Stimulated activated CD8-positive, alpha-beta memory T cell treated with anti-CD3 and anti-CD28 coated beads, Interleukin-7, amount 100 ng/mL, for 1 hour (primary cell): ENCODE measurements at places on chromosomes 6 and 20.
A peak's percentile ranks its signal among the peaks of the same experiment; 100 is the strongest.

- no peak for DNase-seq
These were observed 3.6 kb downstream of the MYCT1 start for GRCh38 chr6:152701081-152701862.

DNA sequence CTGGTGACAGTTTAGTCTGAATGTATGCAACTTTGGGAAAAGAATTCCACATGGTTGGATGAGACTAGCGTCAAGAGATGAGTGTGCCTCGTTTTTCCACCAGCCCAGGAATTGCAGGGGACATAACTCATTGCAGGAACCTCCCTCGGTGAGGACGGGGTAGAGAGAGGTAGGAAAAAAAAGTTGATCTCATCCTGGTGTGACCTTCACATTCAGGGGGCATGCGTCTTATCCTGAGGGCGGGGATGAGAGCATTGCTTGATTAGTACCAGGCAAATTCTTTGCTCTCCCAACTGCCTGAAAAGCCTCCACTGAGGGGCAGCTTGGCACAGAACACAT lies 11.8 kb downstream of the TLDC2 start:
- no peak for DNase-seq

DNA sequence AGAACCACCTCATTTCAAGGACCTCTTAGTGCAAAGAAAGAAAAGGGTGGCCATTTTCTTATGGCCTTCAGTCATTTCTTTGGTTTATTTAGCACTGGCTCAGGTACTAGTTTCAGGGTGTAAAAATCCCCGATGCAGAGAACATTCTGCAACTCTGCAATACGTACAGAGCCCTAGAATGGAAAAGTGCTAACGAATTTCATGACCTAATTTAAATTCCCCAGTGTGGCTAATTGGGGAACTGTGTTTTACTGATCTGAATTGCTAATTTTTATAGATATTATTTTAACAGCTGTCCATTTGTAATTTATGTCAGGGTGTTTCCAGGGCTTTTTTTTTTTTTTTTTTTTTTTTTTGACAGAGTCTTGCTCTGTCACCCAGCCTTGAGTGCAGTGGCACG lies 160.7 kb downstream of the UST start:
- DNase-seq, result no peak

DNA sequence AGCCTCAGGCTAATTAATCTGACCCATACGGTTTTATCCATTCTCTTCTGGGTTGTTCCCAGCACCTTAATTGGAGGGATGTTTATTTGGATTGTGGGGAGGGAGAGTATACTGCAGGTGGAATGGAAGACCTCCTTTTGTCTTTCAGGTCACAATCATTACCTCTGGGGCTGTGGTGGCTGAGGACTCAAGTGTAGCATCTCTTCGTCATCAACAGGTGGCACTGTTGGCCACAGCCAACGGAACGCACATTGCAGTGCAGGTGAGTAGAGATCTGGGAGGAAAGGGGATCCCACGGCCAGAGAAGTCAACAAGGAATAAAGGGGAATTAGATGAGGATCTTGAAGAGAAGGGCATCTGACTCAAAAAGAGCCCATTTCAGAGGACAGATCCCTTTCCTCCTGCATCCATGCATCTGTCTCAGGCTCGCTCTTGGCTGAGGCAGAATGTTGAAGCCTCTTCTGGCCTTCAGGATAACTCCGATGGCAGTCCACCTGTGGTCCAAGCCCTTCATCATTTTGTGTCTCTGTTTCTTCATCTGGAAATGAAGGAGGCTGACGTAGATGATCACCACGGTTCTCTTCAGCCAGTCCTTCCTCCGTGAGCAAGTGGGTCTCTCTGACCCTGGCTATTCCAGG lies 3.2 kb upstream of the DEF6 start:
- DNase-seq, result no peak

- no peak for DNase-seq
These were observed 392.0 kb upstream of the SASH1 start for GRCh38 chr6:147950623-147950987.

DNA sequence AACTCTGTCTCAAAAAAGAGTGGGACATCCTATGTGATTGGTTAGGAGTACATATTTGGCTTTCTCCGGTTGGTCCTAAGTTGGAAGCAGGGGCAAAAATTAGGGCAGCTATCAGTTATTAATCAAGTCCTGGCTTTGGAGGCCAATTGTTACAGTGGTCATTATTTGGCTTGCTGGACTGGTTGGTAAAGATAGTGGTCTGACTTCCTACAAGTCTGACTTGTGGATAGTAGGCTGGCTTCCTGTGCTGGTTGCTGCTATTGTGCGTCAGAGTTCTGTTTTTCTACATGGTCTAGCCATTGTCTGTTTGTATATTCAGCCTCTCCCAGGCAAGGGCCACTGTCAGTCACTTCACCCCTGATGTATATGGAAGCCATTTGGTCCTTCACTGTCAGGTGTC lies 7.0 kb downstream of the ACOT8 start:
- no peak for DNase-seq

DNA sequence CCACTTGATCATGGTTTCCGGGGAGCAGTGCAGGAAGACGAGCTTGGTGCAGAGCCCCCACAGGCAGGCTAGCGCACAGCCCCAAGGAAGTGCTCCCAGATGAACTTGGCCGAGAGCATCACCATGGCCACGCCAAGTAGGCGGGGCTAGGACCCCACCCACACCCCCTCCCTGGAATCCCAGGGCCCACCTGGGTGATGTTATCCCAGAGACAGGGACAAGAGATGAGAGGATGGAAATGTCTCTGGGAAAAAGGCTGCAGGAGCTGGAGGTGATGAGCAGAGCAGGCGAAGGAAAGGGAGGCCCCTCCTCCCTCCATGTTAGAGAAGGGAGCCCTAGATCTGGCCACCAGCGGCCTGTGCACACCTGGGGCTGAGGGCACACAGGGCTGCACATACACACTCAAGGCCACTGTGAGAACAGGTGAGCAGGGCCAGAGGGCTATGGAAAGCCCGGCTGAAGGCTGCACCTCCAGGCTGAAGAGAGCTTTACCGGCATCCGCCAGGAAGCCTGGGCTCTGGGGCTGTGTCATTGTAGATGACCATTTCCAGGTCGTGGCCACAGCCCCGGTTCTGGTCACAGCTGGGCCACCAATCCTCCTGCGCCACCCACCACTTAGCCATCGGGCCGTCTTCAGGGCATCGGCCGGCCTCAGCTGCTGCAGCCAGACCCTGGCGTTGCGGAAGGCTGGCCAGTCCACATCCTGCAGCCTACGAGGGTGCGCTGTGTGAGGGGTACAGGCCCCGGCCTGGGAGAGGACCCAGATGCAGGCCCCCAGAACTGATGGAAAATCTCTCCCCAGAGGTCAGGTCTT lies 24.9 kb downstream of the NPEPL1 start:
- no peak for DNase-seq

DNA sequence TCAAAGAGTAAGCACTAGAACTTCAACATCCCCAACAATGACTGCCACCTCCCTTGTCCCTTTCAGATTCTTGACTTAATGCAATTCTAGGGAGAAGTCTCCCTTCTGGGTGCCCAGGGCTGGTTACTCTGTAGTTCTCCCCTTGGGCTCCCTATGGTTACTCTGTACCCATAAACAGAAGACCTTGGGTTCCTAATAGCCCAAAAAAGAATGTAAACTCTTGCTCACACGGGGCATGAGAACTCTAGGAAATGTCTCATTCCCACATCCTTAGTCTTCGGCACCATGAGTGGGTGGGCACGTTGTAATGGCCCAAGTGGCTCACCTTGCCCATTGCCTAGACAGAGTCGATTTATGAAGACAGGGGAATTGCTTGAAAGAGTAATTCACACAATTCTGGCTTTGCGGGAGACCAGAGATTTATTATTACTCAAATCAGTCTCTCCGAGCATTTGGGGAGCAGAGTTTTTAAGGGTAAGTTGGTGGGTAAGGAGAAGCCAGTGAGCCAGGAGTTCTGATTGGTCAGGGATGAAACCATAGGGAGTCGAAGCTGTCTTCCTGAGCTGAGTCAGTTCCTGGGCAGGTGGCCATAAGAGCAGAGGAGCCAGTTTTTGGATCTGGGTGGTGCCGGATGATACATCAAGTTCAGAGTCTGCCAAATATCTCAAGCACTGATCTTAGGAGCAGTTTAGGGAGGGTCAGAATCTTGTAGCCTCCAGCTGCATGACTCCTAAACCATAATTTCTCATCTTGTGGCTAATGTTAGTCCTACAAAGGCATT lies 61.2 kb upstream of the SIRPG start:
- no peak for DNase-seq

GRCh38 chr6:127030836-127031235 lies 87.6 kb upstream of the RSPO3 start:
- DNase-seq, result no peak

DNA sequence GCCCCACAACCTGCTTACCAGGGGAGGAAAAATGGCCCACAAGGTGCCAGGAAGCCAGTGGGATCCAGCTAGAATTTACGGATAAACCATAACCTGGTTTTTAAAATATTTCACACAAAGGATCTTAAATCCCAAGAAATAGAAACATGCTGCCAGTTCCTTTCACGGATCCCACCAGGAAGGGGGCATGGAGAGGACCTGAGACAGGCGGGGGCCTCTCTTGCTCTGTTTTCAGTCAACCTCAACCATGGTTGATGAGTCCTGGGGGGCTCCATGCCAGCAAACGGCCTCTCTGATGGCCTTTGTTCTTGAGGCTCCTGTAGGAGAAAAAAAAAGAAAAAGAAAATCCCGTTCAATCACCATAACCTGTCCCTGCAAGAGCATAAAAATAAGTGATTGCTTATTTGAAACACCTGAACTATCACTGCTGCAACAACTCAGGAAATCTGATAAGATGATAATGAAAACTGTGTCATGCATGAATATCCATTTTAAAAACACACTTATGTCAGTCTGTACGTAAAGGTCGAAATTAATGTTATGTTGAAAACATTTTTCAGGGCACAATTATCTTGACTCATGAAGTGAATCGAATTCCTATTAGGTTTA lies 125.8 kb upstream of the CST7 start:
- no peak for DNase-seq

GRCh38 chr6:15368873-15369272 lies 123.0 kb downstream of the JARID2 start:
- DNase-seq, result no peak

- peak; percentile 4 for DNase-seq
These were observed 52.7 kb downstream of the CDH22 start for GRCh38 chr20:46255440-46256104.

DNA sequence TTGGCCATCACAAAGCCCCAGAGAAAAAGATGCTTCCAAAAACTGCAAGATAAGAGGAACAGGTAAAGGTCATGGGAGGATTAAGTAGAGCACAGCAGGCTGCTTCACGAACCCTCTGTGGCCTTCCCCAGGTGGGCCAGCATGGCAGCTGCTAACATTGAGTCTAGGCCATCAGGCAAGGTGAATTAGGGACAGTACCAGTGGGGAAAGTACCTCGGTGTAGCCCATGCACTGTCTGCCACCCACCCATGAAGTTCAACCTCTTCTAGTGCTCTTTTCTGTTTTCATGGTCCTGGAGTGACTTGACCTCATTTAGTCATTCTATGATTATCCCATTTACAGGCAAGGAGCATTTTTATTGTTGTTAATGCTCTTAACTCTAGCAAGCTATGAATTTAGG lies 108.6 kb upstream of the DUSP22 start:
- no peak for DNase-seq

GRCh38 chr6:119027465-119027864 lies 51.0 kb downstream of the FAM184A start:
- DNase-seq, result no peak

DNA sequence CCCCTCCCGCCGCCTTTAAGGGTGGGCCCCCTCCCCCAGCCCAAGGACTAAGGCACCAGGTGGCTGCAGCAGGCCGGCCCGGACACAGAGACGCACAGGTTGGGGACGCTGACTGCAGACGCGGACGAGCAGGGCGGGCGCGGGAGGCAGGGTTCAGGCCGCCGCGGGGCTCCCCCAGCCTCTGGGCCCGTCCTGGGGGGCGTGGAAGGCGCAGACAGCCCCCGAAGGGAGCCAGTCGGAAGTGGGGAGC lies 9.3 kb downstream of the DUSP15 start:
- no peak for DNase-seq

- no peak for DNase-seq
These were observed 39.7 kb downstream of the THBS2 start for GRCh38 chr6:169213814-169214520.

- DNase-seq, result no peak
These were observed 81.6 kb downstream of the OLIG3 start for GRCh38 chr6:137412562-137412961.

- DNase-seq, result no peak
These were observed 70.5 kb downstream of the NPEPL1 start for GRCh38 chr20:58763076-58763475.

- DNase-seq, result no peak
These were observed 10.7 kb upstream of the RAET1L start for GRCh38 chr6:150036081-150036480.

DNA sequence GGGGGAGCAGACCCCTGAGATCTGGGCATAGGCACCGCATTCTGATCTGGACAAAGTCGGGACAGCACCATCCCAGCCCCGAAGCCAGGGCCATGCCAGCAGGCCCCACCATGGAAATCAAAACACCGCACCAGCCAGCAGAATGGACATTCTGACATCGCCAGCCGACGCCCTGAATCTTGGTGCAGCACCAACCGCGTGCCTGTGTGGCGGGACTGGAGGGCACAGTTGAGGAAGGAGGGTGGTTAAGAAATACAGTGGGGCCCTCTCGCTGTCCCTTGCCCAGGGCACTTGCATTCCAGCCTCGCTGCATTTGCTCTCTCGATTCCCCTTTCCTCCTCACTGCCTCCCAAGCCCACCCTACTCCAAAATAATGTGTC lies 2.0 kb downstream of the NNAT start:
- no peak for DNase-seq

DNA sequence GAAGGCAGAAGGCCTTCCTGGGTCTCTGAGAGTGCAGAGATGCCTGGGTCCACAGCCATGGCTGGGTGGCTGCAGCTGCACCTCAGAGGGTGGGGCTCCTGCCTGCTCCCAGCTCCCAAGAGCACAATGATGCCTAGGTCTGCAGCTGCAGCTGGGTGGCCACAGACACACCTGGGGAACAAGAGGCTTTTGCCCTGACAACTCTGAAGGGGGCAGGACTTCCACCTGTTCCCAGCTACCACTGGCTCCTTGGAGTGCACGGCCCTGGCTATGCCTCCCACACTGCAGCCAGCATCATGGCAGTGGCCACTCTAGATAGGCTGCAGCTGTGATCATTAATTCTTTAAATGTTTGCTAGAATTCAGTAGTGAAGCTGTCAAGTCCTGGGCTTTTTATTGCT lies 511.3 kb downstream of the ADGRB3 start:
- no peak for DNase-seq

- no peak for DNase-seq
These were observed 251.1 kb upstream of the TBX18 start for GRCh38 chr6:85015396-85015990.

DNA sequence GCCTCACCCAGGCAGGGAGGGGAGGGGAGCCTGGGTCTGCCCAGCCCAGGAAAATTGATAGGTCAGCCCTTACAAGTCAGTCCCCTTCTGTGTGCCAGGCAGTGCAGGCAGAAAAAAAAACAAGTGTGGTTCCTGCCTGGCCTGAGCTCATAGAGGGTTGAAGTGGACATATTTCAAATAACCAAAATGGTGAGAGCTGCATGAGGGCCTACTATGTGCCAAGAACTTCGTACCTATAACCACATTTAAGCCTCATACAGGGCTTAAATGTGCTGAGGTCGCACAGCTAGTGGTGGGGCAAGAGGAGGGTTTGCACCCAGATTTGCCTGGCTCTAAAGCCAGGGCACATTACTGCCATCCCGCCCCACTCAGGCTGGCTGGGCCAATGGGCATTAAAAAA lies 6.9 kb upstream of the NOL4L start:
- DNase-seq, result no peak
